ENCODE measurements at places on chromosomes 13 and 19. TPM values are rescaled to one million over a fixed set of nuclear protein-coding genes. Genes with fewer than 3 reads are reported as not detected.

- H3K27ac ChIP-seq = no peak overlapping the region
- H3K4me3 ChIP-seq = no peak overlapping the region
- H3K36me3 ChIP-seq = no peaks in the 10 kb centered on the region
- H3K27me3 ChIP-seq = no peaks in the 10 kb centered on the region
- no peak for DNase-seq
These were observed 73.8 kb downstream of the SLITRK6 start for GRCh38 chr13:85725433-85725832.

- H3K27me3 ChIP-seq = no peaks in the 10 kb centered on the region
- no peak overlapping the region for H3K4me3 ChIP-seq
- H3K27ac ChIP-seq = no peak overlapping the region
- DNase-seq = no peak
- H3K4me1 ChIP-seq = no peaks in the 10 kb centered on the region
These were observed 5.6 kb upstream of the MEDAG start for GRCh38 chr13:30900436-30900835.

DNA sequence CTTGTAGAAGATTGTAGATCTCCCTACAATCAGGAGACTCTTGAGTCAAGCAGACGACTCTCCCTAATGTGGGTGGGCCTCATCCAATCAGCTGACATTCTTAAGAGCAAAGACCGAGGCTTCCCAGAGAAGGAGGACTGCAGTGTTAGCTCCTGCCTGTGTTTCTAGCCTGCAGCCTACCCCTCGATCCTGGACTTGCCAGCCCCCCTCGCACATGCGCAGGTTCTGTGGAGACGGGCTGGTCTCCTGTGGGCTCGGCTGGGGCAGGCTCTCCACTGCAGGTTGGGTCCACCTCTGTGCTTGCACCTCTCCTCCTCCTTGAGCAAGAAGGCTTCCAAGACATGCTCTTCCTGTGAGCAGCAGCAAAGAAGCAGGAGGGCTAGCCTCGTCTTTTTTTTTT lies 185.2 kb upstream of the SOX1 start:
- H3K36me3 ChIP-seq = no peaks in the 10 kb centered on the region
- H3K27me3 ChIP-seq = peaks cover 3% of the 10 kb centered on the region
- no peaks in the 10 kb centered on the region for H3K4me1 ChIP-seq

- no peaks in the 10 kb centered on the region for H3K36me3 ChIP-seq
- H3K4me3 ChIP-seq = no peak overlapping the region
- peaks cover 33% of the 10 kb centered on the region for H3K4me1 ChIP-seq
- no peak for DNase-seq
- H3K27me3 ChIP-seq = no peaks in the 10 kb centered on the region
- peak overlapping the region; percentile 88 for H3K27ac ChIP-seq
These were observed 24.2 kb downstream of the SH3GL1 start for GRCh38 chr19:4376028-4376670.

- no peaks in the 10 kb centered on the region for H3K36me3 ChIP-seq
- no peaks in the 10 kb centered on the region for H3K27me3 ChIP-seq
- no peaks in the 10 kb centered on the region for H3K4me1 ChIP-seq
These were observed 173.1 kb downstream of the ABCC4 start for GRCh38 chr13:95128045-95128643.

DNA sequence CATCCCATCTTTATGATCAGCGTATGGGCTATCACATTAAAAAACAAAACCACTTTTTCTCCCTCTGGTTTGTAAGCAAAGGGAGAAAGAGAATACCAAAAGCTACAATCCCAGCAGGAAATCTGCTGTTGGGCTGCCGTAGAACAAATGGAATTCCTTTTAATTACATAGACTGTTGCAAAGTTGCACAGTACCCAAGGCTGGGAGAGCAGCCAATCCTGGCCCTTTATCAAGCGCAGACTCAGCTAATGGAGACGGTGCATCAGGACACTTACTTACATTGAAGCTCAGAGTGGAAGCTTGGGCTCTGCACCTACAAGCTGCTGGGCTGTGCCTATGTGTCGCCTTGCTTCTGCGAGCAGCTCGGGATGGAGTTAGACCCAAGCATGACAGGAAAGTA lies 15.2 kb downstream of the CCNA1 start:
- H3K4me1 ChIP-seq = no peaks in the 10 kb centered on the region
- DNase-seq = no peak
- no peaks in the 10 kb centered on the region for H3K36me3 ChIP-seq
- no peak overlapping the region for H3K4me3 ChIP-seq
- no peaks in the 10 kb centered on the region for H3K27me3 ChIP-seq
- H3K27ac ChIP-seq = no peak overlapping the region

Gene PSG6
- not detected for total RNA-seq

- no peak for DNase-seq
- no peaks in the 10 kb centered on the region for H3K4me1 ChIP-seq
- H3K27me3 ChIP-seq = no peaks in the 10 kb centered on the region
- no peak overlapping the region for H3K4me3 ChIP-seq
- no peaks in the 10 kb centered on the region for H3K36me3 ChIP-seq
- H3K27ac ChIP-seq = no peak overlapping the region
These were observed 97.3 kb upstream of the MCF2L start for GRCh38 chr13:112871742-112872141.

GRCh38 chr19:3954107-3954506 lies 16.8 kb downstream of the DAPK3 start:
- DNase-seq = no peak
- no peak overlapping the region for H3K4me3 ChIP-seq
- H3K27ac ChIP-seq = no peak overlapping the region
- peaks cover 10% of the 10 kb centered on the region for H3K36me3 ChIP-seq
- H3K4me1 ChIP-seq = no peaks in the 10 kb centered on the region
- no peaks in the 10 kb centered on the region for H3K27me3 ChIP-seq

Gene IGSF23
- total RNA-seq = not detected

DNA sequence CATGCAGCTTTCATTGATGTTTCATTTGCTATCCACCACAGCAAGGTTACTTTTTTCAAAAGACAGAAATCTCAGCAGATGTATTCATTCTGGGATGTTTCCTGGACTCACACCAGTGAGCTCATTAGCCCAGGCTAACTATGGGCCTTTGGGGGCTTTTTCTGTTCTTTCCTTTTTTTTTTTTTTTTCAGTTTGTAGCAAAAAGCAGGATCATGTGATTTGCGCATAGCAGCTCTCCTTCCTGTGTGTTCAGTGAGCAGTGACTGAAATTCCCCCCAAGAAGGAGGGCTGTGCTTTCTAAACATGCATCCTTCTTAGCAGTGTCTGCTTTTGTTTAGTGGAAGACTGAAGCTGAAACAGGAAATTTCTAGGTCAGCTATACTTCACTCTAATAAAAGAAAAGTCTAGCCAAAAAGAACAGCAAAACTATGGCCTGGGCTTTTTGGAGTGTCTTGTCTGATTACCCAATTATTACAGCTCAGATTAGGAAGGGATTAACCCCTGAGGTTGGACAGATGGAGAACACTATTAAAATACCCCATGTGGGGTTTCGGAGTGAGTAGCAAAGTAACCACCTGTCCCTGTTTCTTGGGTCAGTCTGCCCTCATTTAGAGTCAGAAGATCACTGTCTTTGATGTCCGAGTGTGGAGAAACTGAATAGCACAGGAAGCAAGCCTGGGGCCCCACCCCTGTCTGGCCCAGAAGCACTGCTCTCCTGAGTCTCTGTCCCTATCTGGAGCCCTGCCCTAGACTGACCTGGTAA lies 8.9 kb upstream of the AMER2 start:
- H3K4me3 ChIP-seq = no peak overlapping the region
- no peak overlapping the region for H3K27ac ChIP-seq
- no peaks in the 10 kb centered on the region for H3K36me3 ChIP-seq
- peaks cover 11% of the 10 kb centered on the region for H3K27me3 ChIP-seq
- no peak for DNase-seq

All from breast epithelium (tissue), 4 donors.